ENCODE measurements at places on chromosomes 7 and 10.

GRCh38 chr7:156655983-156656382 lies 15.4 kb downstream of the RNF32 start:
- no peak for DNase-seq

- peak; percentile 56 for DNase-seq
These were observed 276.1 kb downstream of the DNAJB6 start for GRCh38 chr7:157612664-157613561.

DNA sequence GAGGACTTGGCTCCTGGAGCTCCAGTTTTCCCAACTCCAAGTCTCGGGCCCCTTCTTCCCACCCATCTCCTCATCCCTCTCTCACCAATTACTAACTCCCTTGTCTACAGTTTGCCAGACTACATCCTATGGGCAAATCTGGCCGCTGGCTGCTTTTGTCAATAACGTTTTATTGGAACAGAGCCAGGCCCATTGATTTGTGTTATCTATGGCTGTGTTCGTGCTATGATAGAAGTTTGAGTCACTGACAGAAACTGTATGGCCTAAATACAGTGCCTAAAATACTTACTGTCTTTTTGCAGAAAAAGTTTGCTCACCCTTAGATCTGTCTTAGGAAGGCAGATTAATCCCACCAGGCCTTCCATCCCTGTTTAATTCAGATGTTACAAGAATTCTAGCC lies 71.3 kb downstream of the PIP4K2A start:
- DNase-seq = no peak

- DNase-seq = no peak
These were observed 62.7 kb downstream of the SUGCT start for GRCh38 chr7:40197527-40197926.

DNA sequence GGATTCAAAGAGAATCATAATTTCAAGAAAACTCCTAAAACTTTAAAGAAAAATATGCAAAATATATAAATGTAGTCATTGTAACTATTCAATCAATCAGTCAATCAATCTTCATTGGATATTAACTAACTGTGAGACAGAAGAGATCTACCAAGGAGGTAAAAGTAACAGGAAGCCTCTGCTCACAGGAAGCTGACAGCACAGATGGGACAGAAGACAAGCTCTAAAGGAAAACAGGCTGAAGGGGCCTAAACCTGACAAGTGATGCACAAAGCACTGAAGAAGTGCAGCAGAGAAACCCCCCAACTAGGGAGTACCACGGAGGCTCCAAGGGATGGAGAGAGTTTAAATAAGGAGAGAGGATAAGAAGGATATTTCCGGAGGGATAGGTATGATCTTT lies 173.0 kb downstream of the SKAP2 start:
- no peak for DNase-seq

DNA sequence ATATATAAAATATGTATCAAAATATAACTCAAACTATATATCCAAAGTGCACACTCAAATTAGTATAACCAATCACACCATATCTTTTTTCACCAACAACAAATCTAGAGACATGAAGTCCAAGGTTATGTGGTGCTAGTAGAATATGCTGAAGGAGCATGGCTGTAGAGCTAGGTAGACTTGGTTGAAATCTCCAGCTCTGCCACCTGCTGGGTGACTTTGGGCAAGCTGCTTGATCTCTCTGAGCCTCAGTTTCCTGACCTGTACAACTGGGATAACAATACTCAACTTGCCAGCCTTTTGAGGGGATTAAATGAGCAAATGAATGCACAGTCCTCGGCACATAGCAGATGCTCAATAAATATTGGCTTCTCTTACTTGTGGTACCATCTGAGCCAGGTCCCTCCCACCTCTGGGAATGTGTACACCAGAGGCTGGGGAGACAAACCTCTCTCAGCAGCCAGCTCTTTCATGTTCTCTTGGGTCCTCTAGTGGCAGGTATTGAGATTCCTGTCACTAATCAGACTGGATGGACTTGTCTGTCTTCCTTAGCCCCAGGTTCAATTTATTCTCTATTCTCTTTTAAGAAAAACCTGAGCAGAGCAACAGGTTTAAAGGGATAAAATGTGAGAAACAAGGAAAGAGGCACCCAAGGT lies 94.3 kb upstream of the PDE1C start:
- no peak for DNase-seq

DNA sequence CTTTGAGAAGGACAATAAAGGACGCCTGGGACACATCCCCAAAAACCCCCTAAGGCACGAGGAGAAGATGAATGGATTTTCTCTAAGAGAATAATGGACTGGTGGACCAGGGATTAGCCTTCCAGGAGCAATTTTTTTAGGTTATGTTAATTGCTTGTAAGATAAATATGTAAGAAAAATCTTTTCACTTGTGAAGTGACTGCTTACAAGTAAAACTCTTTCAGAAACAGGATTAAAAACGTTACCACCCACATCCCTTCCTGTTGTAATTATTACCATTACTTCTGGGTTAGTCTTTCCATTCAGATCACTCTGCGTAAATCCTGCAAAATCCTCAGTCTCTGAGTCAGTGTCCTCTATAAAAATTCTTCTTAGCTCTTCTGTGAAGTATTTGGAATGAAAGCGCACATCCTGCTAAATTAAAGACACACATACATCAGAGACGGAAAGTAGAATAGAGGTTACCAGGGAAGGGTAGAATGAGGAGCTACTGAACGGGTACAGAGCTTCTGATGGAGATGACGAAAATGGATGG lies 34.3 kb downstream of the CDCA7L start:
- no peak for DNase-seq

GRCh38 chr7:68971634-68972340 lies 626.5 kb upstream of the AUTS2 start:
- no peak for DNase-seq

GRCh38 chr10:78224602-78225001 lies 190.9 kb downstream of the RPS24 start:
- no peak for DNase-seq

DNA sequence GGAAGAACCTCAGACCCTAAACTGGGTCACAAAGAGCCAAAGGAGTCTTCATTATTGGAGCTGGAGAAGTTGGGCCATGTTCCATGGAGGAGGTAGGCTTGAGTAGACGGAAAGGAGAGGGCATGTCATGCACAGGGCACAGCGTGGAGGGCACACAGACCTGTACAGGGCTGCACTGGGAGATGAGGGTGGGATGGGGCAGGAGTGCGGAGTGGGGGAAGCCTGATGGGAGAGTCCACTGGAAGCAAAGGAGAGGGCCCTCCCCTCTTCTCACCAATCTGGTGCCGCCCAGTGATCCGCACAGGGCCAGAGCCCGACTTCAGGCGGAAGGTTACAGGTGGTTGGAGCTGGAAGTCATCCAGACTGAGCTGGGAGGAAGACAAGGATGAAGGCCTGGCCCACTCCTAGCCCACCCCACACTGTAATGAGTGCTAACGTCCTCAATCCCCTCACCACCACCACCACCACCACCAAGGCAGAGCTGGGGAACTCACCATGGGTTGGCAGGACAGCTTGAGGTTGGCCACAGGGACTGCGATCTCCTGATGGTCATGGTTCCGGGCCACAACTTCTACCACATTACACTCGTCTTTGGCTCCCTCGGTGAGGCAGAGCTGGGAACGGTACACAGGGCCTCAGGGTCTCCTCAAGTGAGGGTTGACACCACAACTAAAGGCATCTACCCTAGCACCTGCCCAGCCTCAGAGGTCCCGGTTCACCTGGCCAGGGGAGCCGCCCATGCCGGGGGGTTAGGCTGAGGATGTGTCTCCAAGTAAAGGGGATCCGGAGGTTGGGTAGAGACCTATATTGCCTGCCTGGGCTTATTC lies 1.0 kb downstream of the NPM3 start:
- no peak for DNase-seq

DNA sequence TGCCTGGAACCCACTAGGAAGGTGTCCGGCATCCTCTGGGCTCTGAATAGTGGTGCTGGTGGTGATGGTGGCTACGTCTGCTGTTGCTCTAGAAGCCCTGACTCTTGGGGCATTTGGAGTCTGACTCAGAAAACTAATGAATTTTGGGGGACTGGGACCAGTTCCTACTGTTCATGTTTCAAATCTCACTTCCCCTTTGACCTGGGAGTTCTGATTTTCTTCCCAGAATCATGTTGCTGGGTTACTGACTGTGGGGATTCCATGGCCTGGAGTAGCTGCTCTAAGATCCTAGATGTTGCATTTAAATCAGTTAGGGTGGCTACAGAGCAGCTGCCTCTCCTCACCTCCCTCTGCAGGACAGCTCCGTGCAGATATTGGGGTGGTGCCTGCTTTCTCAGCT lies 3.2 kb downstream of the TSPAN33 start:
- DNase-seq = no peak

- DNase-seq = no peak
These were observed 1.8 kb upstream of the PAOX start for GRCh38 chr10:133377025-133377817.

DNA sequence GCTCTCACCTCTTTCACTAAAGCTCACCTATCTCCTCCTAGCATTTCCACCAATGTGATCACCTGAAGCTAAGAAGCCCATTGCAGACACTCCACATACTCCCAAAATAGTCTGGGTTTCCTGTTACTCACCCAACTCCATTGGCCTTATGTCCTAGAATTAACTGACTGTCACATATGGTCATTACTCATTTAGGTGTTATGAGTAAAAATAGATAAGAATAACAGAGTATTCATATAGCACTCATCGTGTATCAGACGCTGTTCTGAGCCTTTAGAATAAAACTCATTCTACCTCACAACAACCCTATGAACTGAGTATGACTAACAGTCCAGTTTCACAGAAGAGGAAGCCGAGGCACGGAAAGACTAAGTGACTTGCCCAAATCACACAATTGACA lies 174.2 kb upstream of the NPVF start:
- no peak for DNase-seq

DNA sequence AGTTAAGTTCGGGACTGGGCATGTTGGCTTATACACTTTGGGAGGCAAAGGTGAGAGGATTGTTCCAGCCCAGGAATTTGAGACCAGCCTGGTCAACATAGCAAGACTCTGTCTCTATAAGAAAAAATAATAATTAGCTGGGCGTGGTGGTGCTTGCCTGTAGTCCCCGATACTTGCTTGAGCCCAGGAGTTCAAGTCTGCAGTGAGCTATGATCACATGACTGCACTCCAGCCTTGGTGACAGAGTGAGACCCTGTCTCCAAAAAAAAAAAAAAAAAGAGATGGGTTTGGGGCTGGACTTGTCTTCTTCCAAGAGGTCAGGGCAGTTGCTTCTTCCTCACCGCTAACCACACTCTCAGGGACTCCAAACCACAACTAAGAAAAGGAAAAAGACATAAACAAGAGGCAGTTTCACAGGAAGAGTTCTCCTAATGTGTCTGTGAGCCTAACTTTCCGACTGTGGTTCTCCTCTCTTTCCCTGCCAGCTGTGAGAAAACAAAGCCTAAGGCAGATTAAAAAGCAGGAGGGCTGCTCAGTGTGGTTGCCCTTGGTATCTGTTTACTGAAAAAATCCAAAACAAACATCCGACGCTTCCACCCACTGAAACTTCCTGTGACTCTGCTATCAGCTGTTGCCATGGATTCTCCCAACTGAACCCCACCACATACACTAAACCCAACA lies 2.4 kb upstream of the SERPINE1 start:
- DNase-seq = no peak

DNA sequence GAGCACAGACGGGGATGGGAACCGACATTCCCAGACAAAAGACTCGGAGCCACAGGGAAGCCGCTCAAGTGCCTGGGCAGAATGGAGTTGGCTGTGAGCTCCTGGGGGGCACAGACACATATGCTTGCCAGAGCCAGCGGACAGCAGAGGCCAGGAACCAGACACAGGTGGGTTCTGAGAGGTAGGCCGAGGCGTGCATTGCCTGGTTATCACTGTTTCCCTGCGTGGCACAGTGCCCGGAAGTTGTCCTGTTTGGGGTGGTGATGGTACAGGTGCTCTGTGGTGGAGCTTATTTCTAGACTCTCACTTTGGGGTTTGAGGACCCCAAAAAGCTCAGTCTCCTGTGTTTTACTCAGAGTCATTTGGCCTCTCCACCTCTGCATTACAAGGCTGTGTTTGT lies 2.5 kb downstream of the PALD1 start:
- DNase-seq = no peak

GRCh38 chr7:133931053-133931452 lies 196.1 kb upstream of the LRGUK start:
- no peak for DNase-seq

- no peak for DNase-seq
These were observed 37.0 kb upstream of the FOXL3 start for GRCh38 chr7:252981-253380.

DNA sequence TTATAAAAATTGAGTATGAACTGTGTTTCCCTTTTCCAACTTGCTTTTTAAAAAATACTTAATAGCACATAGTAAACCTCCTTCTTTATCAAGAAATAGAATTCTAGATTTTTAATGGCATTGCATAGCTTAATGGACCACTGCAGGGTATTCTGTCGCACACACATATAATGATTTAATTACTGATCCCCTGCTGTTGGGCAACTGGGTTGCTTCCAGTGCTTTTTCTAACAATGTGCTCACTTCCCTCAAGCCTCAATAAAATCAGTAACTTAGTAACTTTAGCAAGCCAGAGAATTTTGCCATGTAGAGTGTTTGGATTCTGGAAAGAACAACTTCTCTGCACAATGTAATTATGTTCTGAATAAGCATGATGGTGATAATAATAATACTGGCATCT lies 49.1 kb upstream of the PDLIM1 start:
- no peak for DNase-seq

- no peak for DNase-seq
These were observed 20.8 kb downstream of the LAT2 start for GRCh38 chr7:74230446-74231231.

DNA sequence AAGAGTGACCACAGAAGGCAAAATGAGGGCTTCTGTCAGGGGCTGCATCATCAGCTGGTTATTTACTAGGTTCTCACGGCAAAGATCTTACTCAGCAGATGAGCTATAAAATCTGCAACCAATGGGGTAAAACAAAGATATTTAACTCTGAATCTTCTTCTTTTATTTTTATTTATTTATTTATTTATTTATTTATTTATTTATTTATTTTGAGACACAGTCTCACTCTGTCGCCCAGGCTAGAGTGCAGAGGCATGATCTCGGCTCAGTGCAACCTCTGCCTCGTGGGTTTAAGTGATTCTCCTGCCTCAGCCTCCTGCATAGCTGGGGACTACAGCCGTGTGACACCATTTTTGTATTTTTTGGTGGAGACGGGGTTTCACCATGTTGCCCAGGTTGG lies 11.3 kb downstream of the C10orf143 start:
- no peak for DNase-seq

DNA sequence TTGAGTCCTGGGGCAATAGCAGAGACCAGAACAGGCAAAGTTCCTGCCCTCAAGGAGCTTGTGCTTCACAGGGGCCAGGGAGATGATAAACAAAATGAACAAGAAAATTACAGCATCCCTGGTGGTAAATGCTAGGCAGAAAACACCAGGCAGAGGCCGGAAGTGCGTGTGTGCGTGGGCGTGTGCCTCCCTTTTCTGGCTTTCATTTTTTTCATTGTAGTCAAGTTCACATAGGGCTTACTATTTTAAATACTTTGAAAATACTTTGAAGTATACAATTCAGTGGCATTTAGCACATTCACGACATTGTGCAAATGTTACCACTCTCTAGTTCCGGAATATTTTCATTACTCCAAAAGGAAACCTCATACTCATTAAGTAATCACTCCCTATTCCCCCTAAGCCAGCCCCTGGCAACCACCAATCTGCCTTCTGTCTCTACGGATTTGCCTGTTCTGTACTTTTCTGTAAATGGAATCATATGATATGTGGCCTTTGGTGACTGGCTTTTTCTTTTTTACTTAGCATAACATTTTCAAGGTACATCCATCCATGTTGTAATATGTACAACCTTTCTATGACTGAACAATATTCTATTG lies 88.1 kb upstream of the PDCD4 start:
- peak; percentile 25 for DNase-seq

Data from effector memory CD4-positive, alpha-beta T cell (primary cell).